ENCODE measurements at places on chromosomes 1 and 21. TPM values are rescaled to one million over a fixed set of nuclear protein-coding genes. Genes with fewer than 3 reads are reported as not detected.

The PSEN2 gene
- 2.0 TPM for total RNA-seq

The REN gene
- not detected for total RNA-seq

The TSPAN2 gene
- total RNA-seq, result 2.4 TPM

The PTGER3 gene
- 0.15 TPM for total RNA-seq

The SLC30A1 gene
- total RNA-seq, result 9.6 TPM

The DDAH1 gene
- total RNA-seq, result not detected

The SLAMF6 gene
- total RNA-seq, result 25.1 TPM

The SPRR2G gene
- not detected for total RNA-seq

The PRDM16 gene
- 1.1 TPM for total RNA-seq

The TSSK3 gene
- 2.2 TPM for total RNA-seq

The AIM2 gene
- total RNA-seq, result 4.2 TPM

The XCL1 gene
- 0.15 TPM for total RNA-seq

The GFI1 gene
- 49.6 TPM for total RNA-seq

The CFAP45 gene
- total RNA-seq, result 0.37 TPM

The STK40 gene
- total RNA-seq, result 59.1 TPM

The MYCL gene
- not detected for total RNA-seq

The ABCA4 gene
- not detected for total RNA-seq

The IL19 gene
- total RNA-seq, result not detected

The ACTL8 gene
- total RNA-seq, result not detected

The AKR7A3 gene
- 0.62 TPM for total RNA-seq

The EFNA1 gene
- not detected for total RNA-seq

The IFI16 gene
- total RNA-seq, result 342 TPM

The LAMC2 gene
- total RNA-seq, result 0.05 TPM

The NCAM2 gene
- total RNA-seq, result not detected

The LMOD1 gene
- not detected for total RNA-seq

The GRHL3 gene
- total RNA-seq, result not detected

The FAM163A gene
- total RNA-seq, result not detected

The EPHX1 gene
- total RNA-seq, result 1.8 TPM

The KIAA0040 gene
- total RNA-seq, result 67.1 TPM

The U2AF1 gene
- 5.5 TPM for total RNA-seq

The GRIK3 gene
- not detected for total RNA-seq

The ZYG11B gene
- total RNA-seq, result 14.8 TPM

The KLF17 gene
- total RNA-seq, result not detected

The AK2 gene
- total RNA-seq, result 181 TPM

The PRRX1 gene
- not detected for total RNA-seq

The SLC2A5 gene
- not detected for total RNA-seq

The RPE65 gene
- not detected for total RNA-seq

The CYYR1 gene
- not detected for total RNA-seq

The ARHGAP29 gene
- total RNA-seq, result not detected

The KCNK2 gene
- not detected for total RNA-seq

The INAVA gene
- not detected for total RNA-seq

The TMEM52 gene
- not detected for total RNA-seq

The FCGR2B gene
- not detected for total RNA-seq

The CXADR gene
- total RNA-seq, result 0.32 TPM

The UBR4 gene
- total RNA-seq, result 125 TPM

The AMPD1 gene
- not detected for total RNA-seq

The VAV3 gene
- 1.3 TPM for total RNA-seq

All from activated CD4-positive, alpha-beta T cell treated with anti-CD3 and anti-CD28 coated beads, Interleukin-2, amount 10 ng/mL, durations not matched to agents 7 days and 5 days (primary cell).